ENCODE measurements at places on chromosomes 13 and 19.

DNA sequence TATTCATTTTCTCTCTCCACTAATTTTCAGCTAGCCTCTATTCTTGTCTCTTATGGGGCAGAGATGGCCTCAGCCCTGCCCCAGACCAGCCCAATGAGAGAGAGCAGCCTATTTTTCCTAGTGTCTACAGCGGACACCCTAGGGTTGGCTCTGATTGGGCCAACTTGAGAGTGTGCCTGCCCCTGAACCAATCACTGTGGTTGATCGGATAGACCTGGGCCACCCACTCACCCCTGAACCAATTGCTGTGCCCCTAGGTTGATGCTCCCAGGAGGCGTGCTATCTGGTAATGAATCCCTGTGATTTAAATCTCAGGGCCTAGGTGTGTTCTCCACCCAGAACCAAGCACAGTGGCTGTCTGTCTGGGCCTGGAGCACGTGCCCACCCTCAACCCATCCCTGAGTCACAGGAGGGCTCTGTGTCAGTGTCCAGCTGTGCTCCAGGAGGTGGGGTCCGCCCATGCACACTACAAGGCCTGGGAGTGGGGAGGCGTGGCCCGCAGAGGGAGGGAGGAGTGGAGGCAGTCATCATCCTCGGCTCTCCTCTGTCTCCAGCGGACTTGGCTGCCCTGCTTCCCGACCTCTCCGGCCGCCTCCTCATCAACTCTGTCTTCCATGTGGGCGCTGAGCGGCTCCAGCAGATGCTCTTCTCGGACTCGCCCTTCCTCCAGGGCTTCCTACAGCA, 14.9 kb upstream of the SCN1B start:
- DNase-seq: no peak

GRCh38 chr13:74015137-74015536, 119.1 kb downstream of the KLF12 start:
- no peak for DNase-seq

DNA sequence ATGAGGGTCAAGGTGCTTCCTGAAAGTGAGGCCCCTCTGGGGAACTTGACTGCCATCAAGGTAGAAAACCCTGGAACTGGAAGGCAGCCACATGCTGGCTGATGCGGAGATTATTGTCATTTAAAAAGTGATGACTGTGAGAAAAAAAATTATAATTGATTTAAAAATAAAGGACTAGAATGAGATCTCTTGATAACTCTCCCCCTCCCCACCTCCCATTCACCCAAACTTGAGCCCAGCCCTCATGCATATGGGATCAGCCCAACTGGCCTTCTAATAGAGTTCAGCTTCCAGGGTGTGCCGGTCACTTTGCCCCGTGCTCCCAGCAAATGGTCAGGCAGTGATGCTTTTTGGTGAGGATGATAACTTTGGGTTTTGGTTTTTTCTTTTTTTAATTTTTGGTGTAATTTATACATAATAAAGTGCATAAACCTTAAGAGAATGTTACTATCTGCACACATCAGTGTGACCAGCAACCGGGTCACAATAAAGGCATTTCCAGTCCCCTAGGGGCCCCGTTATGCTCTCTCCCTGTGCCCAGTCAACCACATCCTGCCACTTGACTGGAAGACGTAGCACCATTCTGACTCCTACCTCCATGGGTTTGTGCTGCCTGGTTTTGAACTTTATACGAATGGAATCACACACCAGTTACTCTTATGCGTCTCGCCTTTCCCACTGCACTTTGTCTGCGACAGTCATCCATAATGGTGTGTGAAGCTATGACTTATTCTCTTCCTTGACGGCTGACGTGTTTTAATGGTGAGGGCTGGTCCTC, 187.9 kb downstream of the USP12 start:
- DNase-seq: peak; percentile 15

GRCh38 chr13:38969187-38969586, 21.4 kb downstream of the STOML3 start:
- DNase-seq: no peak

GRCh38 chr13:25171517-25172302, at the start of gene AMER2:
Gene AMER2, minus strand, starts transcription at chr13:25172288. Its CDS starts 669 bp downstream, at chr13:25171619.
- DNase-seq: peak; percentile 10

- DNase-seq: peak; percentile 41
Measured at GRCh38 chr13:98103942-98104880, 38.7 kb upstream of the FARP1 start.

DNA sequence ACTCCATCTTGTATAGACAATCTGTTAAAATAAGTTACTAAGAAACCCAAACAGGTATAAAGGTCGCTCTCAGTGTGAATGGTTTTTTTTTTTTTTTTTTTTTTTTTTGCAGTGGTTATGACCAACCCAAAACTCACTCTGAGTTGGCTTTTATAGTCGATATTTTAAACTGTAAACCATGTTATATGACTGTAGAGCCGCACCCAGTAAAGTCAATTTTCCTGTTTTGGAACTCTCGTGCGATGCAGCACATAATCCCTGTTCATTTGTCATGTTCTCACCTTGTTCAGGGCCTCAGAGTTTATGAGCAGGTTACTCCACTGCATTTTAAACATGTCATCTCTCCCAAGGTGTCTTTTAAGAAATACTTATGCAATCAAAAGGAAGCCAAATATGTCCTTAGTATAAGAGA, 112.5 kb downstream of the KLF5 start:
- DNase-seq: no peak

DNA sequence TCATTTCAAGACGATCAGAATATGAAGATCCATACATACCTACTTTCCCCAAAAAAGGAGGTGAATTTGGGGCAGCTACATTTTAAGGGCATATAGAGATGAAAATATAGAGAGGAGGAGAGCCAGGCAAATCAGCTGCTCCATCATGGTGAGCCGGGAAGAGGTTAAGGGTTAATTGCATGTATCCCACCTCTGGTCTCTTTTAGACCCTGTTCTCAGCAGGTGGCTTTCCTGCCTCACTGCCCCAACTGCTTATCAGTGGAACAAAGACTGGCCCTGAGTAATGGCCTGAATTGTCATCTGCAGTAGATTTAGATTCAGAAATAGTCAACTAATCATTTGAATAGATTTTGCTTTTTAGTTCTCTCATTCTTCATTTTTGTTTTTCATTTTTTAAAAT, 206.6 kb downstream of the SPRY2 start:
- DNase-seq: no peak

DNA sequence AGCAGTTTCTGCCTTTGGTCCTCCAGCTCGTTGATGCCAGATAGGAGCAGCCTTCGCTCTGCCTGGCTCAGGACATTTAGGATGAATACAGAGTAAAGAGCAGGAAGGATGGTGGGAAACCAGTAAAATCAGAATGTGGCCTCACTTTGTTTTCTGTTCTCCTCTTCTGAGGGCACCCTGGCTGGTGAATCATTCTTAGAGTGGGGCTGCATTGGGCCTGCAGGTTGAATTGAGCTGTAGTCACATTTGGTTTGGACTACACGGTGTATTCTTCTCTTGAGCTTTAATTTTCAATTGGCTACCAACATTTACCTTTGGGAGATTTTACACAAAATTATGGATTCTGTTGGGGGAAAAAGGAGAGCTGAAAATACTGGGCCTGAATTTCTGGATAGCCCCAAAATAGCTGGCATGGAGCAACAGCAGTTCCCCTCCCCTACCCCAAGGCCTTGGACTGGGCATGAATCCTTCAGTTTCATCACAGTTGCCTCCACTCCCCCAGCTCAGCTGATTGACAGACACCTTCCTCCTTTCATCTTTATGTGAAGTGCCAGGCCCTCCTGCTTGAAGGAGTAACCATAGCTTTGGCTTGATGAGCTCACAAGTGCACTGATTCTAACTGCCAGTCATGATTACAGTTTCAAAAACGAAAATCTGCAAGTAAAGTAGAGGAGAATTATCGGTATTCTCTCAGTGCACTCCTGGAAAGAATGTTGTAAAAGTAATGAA, 24.3 kb downstream of the ERCC5 start:
- DNase-seq: no peak

- DNase-seq: no peak
Measured at GRCh38 chr13:109712124-109712722, 74.2 kb downstream of the IRS2 start.

DNA sequence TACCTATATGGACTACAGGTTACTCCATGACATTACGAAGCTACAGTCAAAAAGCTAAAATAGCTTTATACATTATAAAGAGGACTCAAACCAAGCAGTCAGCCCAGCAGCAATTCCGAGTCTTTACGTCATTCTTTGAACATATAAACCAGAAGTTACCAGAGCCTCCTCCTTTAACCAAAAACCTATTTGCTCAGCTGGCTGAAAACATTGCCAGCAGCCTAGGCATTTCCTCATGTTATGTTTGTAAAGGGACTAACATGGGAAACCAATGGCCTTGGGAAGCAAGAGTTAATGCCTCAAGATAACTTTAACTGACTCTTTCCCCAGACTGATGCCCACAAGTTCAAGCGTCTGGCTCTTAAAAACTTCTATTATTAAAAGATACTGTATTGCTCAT, 104.1 kb upstream of the ZNF492 start:
- no peak for DNase-seq

DNA sequence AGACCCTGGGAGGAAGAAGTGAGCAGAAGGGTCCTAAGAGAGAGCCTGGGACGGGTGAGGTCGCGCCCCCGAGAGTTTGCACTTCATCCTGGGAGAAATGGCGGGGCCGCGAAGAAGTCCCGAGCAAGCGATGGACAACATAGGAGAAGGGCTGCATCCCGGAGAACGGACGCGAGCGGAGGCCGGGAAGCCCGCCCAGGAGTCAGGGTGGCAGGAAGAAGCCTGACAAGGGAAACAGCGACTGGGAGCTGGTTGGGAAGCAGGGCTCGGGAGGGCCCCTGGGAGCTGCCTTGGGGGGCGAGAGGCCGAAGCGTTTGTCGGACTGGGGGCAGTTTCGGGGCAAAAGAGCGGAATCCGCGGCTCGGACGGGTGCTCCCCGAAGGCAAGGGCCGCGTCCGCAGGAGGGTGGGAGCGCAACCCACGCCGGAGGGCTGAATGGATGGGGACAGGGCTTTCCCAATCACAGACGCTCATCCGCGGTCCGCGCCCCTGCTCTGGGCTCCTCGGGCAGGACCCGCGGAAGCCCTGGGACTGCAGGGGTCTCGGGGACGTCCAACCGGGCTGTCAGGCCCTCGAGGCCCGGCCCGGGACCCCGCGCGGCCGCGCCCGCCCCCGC, 469 bp downstream of the ABHD17A start:
- no peak for DNase-seq

DNA sequence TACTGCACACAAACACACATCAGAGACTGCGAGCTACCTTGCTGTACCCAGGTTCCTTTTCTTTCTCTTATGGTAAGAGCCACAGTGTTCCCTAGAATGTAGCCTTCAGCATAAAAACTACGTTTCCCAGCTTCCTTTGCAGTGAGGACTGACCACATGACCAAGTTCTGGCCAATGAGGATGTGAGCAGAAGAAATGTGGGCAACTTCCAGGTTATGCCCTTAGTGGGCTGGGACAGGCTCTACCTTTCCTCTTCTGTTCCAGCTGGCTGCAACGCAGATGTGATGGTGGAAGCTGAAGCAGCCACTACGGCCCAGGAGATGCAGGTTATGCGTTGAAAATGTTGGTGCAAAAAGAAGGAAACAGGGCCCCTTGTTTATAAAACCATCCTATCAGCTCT, 27.5 kb downstream of the VRK3 start:
- DNase-seq: peak; percentile 19

DNA sequence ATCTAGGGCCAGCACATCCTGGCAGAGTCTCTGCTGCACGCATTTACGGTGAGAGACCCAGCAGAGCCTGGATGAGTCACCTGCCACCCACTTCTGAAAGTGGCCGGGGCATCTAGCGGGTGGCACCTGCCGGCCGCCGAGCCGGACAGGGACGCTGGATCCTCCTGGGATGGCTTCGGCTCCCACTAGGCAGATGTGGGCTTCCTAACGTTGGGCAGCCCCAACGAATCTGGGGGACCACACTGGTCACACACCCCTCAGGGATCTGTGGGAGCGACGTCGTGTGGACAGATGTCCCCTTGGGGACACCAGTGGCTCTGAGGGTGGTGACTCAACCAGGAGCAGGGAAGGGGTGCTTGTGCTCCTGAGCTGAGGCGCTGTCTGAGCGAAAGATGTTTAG, 32.2 kb downstream of the TMEM255B start:
- no peak for DNase-seq

DNA sequence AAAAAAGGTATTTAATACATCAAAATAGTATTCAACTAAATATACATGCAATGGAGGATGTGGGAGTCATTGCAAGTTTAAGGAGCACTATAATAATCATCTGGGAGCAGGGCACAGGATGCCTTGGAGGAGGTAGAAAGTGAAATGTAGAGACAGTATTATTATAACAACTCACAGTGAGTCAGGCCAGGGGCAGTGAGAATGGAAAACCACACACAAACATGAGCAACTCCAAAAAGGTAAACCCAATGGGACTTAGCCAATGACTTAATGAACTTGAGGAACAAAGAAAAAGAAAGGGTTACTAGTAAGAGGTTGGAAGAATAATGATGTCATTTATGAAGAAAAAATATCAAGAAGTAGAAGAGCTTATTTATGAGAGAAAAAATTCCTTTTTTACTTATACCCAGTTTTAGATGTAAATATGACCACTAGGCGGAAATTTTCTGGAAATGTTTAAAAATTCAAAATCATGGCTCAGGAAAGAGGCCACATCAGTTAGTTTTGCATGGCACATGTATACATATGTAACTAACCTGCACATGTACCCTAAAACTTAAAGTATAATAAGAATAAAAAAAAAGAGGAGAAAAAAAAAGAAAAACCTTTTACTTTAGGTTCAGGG, 389.3 kb downstream of the SUCLA2 start:
- DNase-seq: peak; percentile 60

DNA sequence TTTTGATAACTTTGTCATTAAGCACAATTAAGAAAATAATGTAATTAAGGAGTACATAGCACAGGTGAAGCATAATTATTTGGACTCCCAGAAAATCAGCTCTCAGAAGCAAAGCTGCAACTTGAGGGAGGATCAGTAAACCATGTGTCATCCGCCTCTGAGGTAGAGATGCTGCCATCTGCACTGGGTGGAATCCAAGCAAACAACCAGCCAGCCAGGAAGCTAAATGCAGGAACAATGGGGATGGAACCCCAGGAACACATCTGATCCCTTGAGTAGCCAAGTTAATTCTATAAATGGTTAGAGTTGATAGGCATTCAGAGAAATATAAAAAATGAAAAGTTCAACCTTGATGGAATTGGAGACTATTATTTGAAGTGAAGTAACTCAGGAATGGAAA, 520.2 kb downstream of the RFC3 start:
- no peak for DNase-seq

DNA sequence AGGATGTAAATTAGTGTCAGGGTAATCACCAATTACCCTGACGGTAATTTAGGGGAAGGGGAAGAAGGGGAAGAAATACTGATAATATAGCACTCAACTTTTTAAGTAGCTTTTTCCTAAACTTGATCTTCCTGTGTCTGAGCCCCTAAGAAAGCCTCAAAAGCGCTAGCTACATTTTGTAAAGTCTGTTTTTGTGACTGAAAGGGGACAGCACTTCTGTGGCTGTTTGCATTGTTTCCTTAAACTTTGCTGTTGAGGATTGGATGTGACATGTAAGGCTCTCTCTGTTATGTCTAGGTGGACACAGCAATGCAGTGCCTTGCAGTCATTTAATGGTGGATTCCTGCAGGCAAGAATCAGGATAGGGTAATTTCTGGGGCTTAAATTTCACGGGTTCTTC, 42.8 kb downstream of the SPATA13 start:
- DNase-seq: no peak
